Progenitor cell of endocrine pancreas (in vitro differentiated cells): ENCODE measurements at places on chromosomes 7 and 10.

DNA sequence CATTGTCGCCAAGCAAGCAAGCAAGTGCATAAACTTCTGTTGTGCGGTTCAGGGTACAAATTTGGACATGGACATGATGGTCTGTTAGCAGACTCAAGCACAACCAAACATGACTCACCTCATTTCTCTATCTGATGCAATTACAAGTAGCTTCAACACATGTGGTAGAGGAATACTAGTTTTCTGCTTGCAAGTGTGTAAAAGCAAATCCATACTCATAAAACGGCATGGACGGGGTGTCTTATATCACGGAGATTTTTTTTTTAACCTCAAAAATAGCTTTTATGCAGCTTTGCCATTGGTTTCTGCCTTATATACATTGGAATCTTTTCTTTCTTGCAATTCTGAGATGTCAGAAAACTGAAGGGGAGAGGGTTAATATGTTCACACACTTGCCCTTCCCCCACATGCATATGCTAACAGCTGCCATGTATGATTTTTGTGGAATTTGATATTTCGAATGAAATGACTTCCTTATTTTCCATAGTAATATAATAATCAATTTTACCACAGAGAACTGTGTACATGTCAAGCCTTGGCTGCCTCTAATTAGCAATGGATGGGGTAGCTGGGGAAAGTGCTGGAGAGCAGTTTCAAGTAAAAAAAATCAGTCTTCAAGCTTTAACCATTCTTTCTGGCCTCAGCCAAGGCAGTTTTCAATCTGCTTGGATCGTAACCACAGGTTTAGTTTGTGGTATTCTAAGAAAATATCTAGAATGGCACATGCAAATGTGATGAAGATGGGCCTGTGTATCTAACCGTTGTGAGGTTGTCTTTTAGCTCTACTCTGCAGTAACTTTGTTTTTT lies 106.0 kb upstream of the PDCD4 start:
- H3K4me3 ChIP-seq, result no peak overlapping the region
- H3K36me3 ChIP-seq, result no peaks in the 10 kb centered on the region
- no peak for DNase-seq
- peak overlapping the region; percentile 60 for H3K27ac ChIP-seq

DNA sequence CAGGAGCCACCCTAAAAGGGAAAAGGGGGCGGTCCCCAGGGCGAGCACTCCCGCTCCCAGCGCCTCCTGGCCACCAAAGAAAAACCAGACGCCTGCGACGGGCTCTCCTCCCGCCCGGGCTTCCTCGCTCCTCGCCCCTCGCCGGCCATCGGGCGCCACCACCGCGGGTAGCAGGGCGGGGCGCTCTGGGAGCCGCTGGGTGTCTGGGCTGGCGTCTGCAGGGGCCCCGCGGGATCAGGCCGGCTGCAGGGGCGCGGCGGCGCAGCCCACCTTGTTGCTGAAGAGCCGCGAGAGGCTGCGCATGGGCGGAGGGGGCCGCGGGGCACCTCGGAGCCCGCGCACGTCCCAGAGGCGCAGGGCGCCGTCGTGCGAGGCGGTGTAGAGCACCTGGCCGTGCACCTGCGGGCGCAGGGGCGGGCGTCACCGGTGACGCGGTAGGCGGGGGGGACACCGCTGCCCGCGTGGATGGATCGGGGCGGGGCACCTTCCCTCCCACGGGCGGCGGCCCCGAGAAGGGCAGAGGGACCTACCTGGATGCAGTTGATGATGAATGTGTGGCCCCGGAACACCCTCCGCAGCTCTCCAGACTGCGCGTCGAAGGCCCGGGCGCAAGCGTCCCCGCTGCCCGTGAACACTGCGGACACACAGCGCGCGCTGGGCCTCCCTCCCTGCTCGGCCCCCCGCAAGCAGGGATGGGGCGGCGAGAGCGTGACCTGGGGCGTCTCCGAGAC lies 28.3 kb downstream of the WDR86 start:
- peaks cover 26% of the 10 kb centered on the region for H3K27me3 ChIP-seq
- H3K4me3 ChIP-seq, result no peak overlapping the region
- peaks cover 4% of the 10 kb centered on the region for H3K4me1 ChIP-seq
- H3K36me3 ChIP-seq, result peaks cover 33% of the 10 kb centered on the region
- H3K27ac ChIP-seq, result no peak overlapping the region
- no peak for DNase-seq

- H3K36me3 ChIP-seq, result no peaks in the 10 kb centered on the region
- H3K27ac ChIP-seq, result no peak overlapping the region
- peaks cover 10% of the 10 kb centered on the region for H3K4me1 ChIP-seq
- H3K27me3 ChIP-seq, result no peaks in the 10 kb centered on the region
- no peak overlapping the region for H3K4me3 ChIP-seq
- no peak for DNase-seq
These were observed 552.5 kb upstream of the SORCS1 start for GRCh38 chr10:107717046-107717445.

DNA sequence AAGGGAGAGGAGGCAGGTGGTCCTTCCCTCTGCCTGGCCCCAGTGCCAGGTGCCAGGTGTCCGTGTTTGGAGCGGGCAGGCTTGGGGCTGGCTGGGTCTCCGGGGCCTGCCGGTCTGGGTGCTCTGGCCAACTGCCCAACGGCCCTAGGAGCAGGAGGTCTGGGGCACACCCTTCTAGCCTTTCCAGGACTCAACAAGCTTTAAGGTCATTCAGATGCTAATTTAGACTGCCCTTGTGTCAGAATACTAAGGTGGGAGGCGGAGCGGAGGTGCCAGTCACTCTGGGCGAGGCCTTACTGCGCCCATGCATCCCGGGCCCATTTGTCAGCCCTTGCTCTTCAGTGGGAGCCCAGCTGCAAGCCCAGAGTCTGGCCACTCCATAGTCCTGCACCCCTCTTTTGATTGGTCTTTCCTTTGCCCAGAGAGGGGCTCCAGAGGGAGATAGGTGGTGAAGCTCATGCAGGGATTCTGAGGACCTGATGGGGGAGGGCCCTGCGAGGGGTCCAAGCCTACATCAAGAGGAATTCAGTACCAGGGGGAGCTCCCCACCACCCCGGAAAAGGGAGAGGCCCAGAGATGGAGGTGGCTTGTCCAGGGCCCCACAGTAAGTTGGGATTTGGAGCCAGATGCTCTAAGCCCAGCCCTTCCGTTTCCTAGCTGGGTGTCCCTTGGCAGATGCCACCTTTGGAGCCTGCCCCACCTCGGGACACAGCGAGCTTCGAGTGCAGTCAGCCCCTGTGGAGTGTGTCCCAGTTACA lies 1.3 kb downstream of the PGAM2 start:
- H3K4me3 ChIP-seq, result no peak overlapping the region
- peaks cover 4% of the 10 kb centered on the region for H3K36me3 ChIP-seq
- peaks cover 8% of the 10 kb centered on the region for H3K4me1 ChIP-seq
- peaks cover 10% of the 10 kb centered on the region for H3K27me3 ChIP-seq
- DNase-seq, result no peak

DNA sequence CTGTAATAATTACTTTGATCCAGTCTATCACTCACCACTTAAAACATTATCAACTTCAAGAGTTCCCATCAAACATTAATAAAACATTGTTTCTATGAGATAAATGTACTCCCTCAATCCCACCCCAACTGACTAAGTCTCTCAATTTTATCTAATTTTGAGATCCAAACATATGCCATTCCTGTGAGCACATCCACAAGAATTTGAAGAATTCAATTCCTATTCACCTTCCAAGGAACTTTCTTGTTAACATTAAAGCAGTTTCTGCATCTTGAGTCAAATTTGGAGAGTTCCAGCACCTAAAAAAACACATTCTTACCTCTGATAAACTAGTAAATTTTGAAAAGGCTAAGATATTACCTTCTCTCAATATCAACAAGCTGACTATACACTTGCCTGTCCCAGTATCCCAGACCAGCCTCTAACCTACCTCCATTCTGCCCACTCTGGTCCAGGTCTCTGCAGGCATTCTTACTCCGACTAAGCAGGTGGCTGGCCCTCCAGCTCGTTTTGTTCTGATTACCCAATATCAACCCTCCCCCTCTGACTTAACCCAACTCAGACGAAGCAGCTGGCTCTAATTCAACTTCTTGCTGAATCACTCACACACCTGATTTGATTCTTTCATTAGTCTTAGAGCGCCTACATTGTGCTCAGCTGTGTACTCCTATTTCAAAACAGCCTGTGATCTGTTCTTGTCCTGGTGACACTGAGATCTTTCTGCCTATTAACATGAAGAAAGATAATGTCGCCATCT lies 275.2 kb downstream of the IPMK start:
- no peak for DNase-seq
- H3K4me3 ChIP-seq, result no peak overlapping the region
- peaks cover 6% of the 10 kb centered on the region for H3K4me1 ChIP-seq
- H3K27me3 ChIP-seq, result no peaks in the 10 kb centered on the region

- no peaks in the 10 kb centered on the region for H3K4me1 ChIP-seq
- H3K27ac ChIP-seq, result no peak overlapping the region
- no peak for DNase-seq
- no peak overlapping the region for H3K4me3 ChIP-seq
- H3K36me3 ChIP-seq, result no peaks in the 10 kb centered on the region
These were observed 76.3 kb downstream of the DKK1 start for GRCh38 chr10:52390388-52390787.
